ENCODE measurements at places on chromosomes 5 and 9. TPM values are rescaled to one million over a fixed set of nuclear protein-coding genes. Genes with fewer than 3 reads are reported as not detected.

Gene SLC36A3
- not detected for total RNA-seq

GRCh38 chr5:107607671-107608345, 62.9 kb downstream of the EFNA5 start:
- no peak for DNase-seq
- H3K27me3 ChIP-seq = no peaks in the 10 kb centered on the region
- peaks cover 47% of the 10 kb centered on the region for H3K4me1 ChIP-seq

GRCh38 chr9:116020146-116020545, 133.4 kb upstream of the PAPPA start:
- no peak for DNase-seq
- no peaks in the 10 kb centered on the region for H3K27me3 ChIP-seq
- no peak overlapping the region for H3K4me3 ChIP-seq
- no peaks in the 10 kb centered on the region for H3K4me1 ChIP-seq
- no peak overlapping the region for H3K27ac ChIP-seq
- no peaks in the 10 kb centered on the region for H3K36me3 ChIP-seq

DNA sequence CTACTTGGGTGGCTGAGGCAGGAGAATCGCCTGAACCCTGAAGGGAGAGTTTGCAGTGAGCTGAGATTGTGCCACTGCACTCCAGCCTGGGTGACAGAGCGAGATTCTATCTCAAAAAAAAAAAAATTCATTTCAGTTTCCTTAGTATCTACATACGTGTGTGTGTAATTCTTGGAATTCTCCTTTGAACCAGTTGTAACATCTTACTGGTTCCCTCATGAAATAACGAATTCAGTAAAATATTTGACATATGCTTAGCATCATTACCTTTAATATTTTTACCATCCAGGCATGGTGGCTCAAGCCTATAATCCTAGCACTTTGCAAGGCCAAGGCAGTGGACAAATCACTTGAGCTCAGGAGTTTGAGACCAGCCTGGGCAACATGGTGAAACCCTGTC, 8.8 kb downstream of the PHYHD1 start:
- no peak overlapping the region for H3K4me3 ChIP-seq
- H3K4me1 ChIP-seq = peaks cover 4% of the 10 kb centered on the region
- no peak for DNase-seq
- no peaks in the 10 kb centered on the region for H3K27me3 ChIP-seq
- no peak overlapping the region for H3K27ac ChIP-seq

DNA sequence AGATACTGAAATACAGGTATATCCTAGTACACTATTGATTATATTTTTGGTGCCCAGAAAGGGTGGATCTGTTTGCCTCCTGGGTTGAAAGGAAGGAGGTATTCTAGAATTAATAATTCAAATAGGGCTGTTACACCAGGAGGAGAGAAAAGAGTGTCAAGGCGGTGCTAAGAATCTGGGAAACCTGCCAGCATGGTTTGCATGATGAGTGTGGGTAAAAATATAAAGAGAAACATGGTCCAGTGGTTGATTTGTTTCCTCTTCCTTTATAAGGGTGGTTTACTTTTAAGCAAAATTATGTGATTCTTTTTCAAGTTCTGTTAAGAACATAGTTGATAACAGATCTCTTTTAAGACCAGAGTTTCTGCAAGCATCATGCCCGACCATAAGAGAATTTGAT, 69.4 kb upstream of the NFIB start:
- no peaks in the 10 kb centered on the region for H3K4me1 ChIP-seq
- no peaks in the 10 kb centered on the region for H3K27me3 ChIP-seq
- H3K36me3 ChIP-seq = no peaks in the 10 kb centered on the region
- no peak for DNase-seq

- H3K4me3 ChIP-seq = no peak overlapping the region
- H3K36me3 ChIP-seq = peaks cover 10% of the 10 kb centered on the region
Observed at GRCh38 chr5:111498346-111498745, 14.0 kb downstream of the STARD4 start.

DNA sequence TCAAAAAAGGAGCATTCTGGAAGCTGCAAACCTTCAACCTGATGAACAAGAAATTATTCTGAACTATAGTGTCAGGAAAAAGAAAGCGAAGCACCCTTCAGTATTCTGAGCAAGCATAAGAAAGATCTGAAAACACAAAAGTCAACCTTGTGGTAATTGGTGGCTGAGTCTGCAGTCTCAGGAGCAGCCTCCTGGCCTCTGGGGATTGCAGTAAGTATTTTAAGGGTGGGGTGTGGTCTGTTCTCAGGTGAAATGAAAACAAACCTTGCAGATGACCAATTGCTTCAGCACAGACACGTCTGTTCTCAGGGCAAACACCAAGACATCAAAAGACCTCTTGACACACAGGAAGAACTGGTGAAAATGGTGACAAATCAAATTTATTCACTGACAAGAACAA, 147.8 kb upstream of the RAPGEF1 start:
- DNase-seq = no peak
- H3K36me3 ChIP-seq = peaks cover 4% of the 10 kb centered on the region
- no peak overlapping the region for H3K27ac ChIP-seq
- no peaks in the 10 kb centered on the region for H3K27me3 ChIP-seq
- H3K4me3 ChIP-seq = no peak overlapping the region
